CD4-positive, CD25-positive, alpha-beta regulatory T cell (primary cell): ENCODE measurements at places on chromosomes 12 and 14. TPM values are rescaled to one million over a fixed set of nuclear protein-coding genes. Genes with fewer than 3 reads are reported as not detected.

CCDC60 gene
- not detected for total RNA-seq

FAM90A1 gene
- total RNA-seq = 0.67 TPM

ADSS1 gene
- total RNA-seq = 1.9 TPM

HOXC4 gene
- total RNA-seq = 0.32 TPM

DNA sequence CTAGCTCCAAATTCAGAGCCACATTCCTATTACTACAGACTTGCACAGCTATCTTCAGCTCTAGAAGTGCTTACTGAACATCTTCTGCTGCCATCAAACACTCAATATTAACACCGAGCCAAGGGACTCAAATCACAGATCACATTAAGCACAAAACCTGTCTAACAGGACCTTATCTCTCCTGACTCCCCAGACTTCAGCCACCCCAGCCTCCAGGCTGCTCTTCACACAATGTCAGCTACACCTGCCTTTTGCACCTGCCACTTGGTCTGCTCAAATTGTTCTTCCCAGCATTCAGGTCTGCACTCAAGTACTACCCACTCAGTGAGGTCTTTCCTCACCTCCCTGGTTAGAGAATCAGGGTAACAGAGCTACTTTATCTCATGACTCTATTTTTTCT lies 57.1 kb downstream of the GALC start:
- no peak for DNase-seq

DNA sequence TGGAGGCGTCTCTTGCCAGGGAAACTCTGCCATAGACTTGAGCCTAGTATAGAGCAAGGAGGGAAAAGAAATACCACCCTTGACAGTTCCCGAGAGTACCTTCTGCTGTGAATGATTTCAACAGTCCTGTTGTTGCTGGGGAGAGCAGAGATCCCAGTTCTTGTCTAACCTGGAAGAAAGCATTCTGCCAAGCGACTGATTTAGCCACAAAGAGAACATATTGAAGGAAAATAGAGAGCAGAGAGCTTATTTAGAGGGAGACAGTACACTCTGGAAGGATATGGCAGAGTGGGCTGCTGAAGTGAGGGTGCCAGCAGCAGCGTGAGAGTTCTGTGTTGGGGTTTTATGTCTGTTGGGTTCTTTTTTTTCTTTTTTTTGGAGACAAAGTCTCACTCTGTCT lies 966.9 kb upstream of the TMEM132C start:
- no peak for DNase-seq

- DNase-seq = no peak
Observed at GRCh38 chr12:88435334-88436076, 144.8 kb downstream of the KITLG start.

GRCh38 chr14:88605594-88605993 lies 42.8 kb downstream of the ZC3H14 start:
- DNase-seq = no peak

DNA sequence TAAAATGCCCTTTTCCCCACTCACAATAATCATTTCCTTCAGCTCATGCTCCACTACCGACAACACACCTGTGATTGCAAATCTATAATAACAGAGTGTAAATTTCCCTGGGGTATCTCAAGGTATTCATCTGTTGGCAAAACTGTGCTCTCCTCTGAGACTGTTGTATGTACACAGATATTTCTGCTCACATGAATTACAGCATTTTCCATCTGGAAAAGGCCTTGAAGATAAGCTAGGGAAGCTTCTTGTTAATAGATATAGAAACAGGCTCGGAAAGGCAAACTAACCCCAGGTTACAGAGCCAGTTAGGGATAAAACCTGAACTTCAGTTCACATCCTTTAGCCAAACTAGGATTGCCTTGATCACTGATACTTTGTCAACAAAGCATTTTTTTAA lies 210.4 kb upstream of the KRR1 start:
- DNase-seq = no peak

- no peak for DNase-seq
Observed at GRCh38 chr12:85821206-85821605, 15.0 kb downstream of the RASSF9 start.

GRCh38 chr12:54358191-54358944 lies 5.9 kb downstream of the GPR84 start:
- DNase-seq = peak; percentile 35
